ENCODE measurements at places on chromosomes 2 and 18.

GRCh38 chr2:179107737-179108136 is 57.8 kb upstream of the CCDC141 start:
- no peak for DNase-seq
- no peak overlapping the region for H3K4me3 ChIP-seq
- peaks cover 36% of the 10 kb centered on the region for H3K4me1 ChIP-seq
- H3K27me3 ChIP-seq = no peaks in the 10 kb centered on the region
- peaks cover 33% of the 10 kb centered on the region for H3K36me3 ChIP-seq
- H3K27ac ChIP-seq = peak overlapping the region; percentile 83

- H3K36me3 ChIP-seq = no peaks in the 10 kb centered on the region
- H3K4me1 ChIP-seq = no peaks in the 10 kb centered on the region
- H3K27ac ChIP-seq = no peak overlapping the region
- DNase-seq = no peak
- no peak overlapping the region for H3K4me3 ChIP-seq
These were observed 40.9 kb downstream of the TCF4 start for GRCh38 chr18:55546851-55547704.

DNA sequence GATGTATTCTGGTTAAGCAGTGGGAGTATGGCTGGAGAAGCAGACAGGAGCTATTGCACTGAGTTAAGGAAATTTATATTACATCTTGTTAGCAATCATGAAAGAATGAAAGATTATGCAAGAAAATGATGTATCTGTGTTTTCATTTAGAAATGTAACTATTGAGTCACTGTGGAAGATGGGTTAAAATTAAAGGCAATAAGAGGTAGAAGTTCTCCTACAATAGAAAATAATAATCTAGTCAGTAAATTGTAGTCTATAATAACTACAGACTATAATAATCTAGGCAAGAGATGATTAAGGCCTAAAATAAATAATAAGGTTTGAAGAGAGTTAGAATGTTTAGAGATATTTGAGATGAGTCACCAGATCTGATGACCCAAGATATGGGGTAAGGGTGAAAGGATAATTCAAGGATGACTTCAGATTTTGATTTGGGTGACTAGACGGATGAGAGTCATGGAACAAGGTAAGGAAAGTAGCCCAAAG is 371.9 kb upstream of the KCNH7 start:
- H3K27me3 ChIP-seq = no peaks in the 10 kb centered on the region
- no peaks in the 10 kb centered on the region for H3K4me1 ChIP-seq
- no peak overlapping the region for H3K4me3 ChIP-seq
- no peaks in the 10 kb centered on the region for H3K36me3 ChIP-seq

DNA sequence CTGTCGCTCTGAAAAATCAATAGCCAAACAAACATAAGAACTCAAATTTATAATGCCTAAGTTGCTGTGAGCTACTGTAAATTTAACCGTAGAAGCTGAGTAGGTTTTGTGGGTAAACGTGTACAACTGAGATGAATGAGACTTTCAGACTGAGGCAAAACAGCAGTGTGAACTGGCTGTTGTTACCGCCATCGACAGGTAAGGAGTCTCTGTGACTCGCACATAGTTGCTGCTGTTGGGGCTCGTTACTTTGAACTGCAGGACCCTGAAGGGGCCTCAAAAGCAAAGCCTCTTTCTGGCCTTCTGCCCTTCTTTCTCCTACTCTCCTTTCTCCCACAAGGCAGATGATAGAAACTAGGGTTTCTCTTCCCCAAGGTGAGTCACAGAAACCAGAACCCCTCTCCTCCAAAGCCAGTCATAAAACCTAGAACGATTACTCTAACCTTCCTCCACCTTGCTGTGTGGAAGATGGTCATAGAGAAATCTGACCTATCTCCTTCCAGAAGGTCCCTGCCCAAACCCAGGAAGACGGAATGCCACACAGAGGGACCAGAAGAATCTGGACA is 101.2 kb downstream of the DLGAP1 start:
- H3K4me1 ChIP-seq = no peaks in the 10 kb centered on the region
- H3K27me3 ChIP-seq = no peaks in the 10 kb centered on the region
- no peaks in the 10 kb centered on the region for H3K36me3 ChIP-seq

DNA sequence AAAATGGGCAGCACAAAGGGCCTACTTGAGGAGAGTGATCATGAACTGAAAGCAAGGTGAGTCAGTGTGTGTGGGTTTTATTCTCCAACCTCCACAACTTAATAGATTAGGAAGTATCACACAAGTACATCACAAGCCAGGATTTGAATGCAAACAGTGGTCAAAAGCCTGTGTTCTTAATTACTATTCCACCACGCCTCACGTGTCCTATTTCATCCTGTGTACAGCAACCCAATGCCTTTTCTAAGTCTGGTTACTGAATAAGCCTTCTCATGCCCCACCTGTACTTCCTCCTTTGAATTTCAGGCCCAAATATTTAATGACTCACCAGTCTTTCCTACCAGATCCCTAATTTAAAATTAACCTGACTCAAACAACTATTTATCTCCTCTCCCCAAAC is 755.7 kb upstream of the SLC8A1 start:
- no peaks in the 10 kb centered on the region for H3K27me3 ChIP-seq
- H3K4me3 ChIP-seq = no peak overlapping the region
- no peak overlapping the region for H3K27ac ChIP-seq
- H3K4me1 ChIP-seq = no peaks in the 10 kb centered on the region
- no peak for DNase-seq
- H3K36me3 ChIP-seq = no peaks in the 10 kb centered on the region

- DNase-seq = peak; percentile 23
- H3K27ac ChIP-seq = peak overlapping the region; percentile 90
- H3K4me1 ChIP-seq = peaks cover 19% of the 10 kb centered on the region
- peak overlapping the region; percentile 82 for H3K4me3 ChIP-seq
These were observed 34.7 kb downstream of the PTPN18 start for GRCh38 chr2:130390460-130391057.

DNA sequence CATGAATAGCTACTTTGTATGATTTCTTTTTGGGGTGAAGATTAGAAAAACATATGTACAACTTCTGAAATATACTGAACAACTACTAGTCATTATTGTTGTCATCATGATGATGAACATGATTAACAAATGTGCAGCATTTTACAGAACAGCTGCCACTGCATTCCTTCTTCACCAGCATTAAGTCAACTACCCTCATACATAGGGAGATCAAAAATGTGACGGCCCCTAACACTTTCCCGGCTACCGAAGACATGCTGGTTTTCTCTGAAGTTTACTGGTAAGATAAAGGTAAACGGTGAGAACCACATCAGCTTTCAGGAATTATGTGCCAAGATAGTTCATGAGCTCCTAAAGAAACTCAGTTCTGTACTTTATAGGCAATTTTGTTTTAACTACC is 121.0 kb upstream of the LRATD1 start:
- DNase-seq = no peak
- no peaks in the 10 kb centered on the region for H3K4me1 ChIP-seq
- H3K4me3 ChIP-seq = no peak overlapping the region

DNA sequence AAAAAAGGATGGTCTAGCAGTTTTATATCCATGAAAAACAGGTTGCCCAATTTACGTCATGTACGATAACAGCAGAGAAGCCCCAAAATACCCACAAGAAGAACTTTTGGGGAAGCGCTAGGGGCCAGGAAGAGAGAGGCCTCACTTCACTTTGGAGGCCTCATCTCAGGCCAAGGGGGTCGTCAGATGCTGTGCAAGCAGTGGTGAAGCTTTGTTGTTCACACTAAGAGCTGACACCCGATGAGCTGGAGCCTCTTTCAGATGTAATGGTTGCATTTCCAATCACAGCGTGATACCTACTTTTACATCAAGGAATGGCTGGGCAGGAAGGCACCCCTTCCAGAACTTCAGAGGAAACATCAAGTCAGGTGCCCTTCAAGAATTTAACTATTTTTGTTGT is 242.3 kb upstream of the PXDN start:
- no peak for DNase-seq
- peaks cover 24% of the 10 kb centered on the region for H3K27me3 ChIP-seq
- peaks cover 23% of the 10 kb centered on the region for H3K4me1 ChIP-seq
- no peaks in the 10 kb centered on the region for H3K36me3 ChIP-seq
- no peak overlapping the region for H3K27ac ChIP-seq

- peaks cover 33% of the 10 kb centered on the region for H3K27me3 ChIP-seq
- no peak for DNase-seq
- no peak overlapping the region for H3K4me3 ChIP-seq
These were observed 68.7 kb upstream of the SPRED2 start for GRCh38 chr2:65501074-65501473.

Data from activated naive CD4-positive, alpha-beta T cell treated with anti-CD3 and anti-CD28 coated beads, Interleukin-2, amount 10 ng/mL, durations not matched to agents 7 days and 5 days (primary cell).